ENCODE measurements at places on chromosomes 7 and 10.

GRCh38 chr7:97845622-97846203, 26.5 kb downstream of the ASNS start:
- DNase-seq = peak; percentile 19

DNA sequence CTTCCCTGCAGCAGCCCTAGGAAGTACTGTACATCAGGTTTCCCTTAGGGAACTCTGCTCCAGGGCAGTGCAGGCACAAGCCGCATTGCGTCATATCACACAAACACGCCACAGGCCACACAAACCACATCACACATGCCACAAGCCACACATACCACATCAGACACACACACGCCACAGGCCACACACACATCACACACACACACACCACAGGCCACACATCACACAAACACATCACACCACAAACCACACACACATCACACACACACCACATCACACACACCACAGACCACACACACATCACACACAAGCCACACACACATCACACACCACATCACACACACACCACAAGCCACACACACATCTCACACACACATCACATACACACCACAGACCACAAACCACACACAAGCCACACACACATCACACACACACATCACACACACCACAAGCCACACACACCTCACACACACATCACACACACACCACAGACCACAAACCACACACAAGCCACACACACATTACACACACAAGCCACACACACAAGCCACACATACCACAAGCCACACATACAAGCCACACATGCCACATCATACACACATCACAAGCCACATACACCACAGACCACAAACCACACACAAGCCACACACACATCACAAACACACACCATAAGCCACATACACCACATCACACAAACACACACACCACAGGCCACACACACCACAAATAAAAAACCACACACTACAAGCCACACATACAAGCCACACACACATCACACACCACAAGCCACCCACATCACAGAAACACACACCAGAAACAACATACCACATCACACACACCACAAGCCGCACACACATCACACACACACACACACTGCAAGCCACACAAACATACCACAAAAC, 53.4 kb downstream of the TMEM209 start:
- DNase-seq = no peak

DNA sequence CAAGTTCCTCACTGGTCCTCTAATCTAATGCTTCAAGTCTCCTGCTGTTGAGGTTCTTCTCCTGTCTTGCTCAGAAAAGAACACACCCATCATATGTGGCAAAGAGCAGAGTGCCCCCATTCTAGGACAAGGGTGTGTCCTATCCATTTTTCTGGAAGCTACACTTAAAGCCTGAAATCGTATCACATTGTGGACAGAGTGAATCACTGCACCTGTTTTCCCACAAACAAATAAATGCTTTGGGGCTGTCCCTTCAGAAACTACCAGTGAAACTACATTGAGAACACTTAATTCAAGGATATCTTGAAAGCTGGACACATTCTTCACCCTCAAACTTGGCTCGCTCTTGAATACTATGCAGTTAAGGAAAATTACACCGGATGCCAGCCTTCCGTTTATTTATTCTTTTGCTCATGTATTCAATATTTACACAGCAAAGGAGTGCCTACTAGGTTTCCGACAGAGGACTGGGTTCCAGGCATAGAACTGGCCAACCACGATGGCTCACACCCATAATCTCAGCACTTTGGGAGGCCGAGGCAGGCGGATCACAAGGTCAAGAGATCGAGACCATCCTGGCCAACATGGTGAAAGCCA, 473.0 kb downstream of the GALNT17 start:
- no peak for DNase-seq

DNA sequence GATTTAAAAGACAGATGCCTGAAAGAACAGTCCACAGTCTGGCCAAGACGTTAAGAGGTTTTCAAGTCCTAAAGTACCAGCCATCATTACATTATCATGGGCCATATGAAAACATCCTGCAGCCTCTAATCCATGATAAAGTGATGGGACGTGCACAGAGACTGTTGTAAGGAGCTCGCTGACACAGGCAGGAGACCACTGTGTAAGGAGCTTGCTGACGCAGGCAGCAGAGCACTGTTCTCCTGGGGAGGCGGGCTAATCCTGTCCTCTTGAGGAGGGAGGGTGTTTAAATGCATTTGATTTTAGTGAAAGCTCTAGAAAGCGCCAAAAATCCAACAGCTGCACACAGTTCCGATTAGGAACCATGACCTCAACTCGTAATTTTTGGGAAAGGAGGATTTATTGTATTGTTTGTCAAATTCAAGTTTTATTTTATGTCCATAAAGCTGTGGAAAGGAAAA, 16.9 kb downstream of the SVIL start:
- DNase-seq = no peak

DNA sequence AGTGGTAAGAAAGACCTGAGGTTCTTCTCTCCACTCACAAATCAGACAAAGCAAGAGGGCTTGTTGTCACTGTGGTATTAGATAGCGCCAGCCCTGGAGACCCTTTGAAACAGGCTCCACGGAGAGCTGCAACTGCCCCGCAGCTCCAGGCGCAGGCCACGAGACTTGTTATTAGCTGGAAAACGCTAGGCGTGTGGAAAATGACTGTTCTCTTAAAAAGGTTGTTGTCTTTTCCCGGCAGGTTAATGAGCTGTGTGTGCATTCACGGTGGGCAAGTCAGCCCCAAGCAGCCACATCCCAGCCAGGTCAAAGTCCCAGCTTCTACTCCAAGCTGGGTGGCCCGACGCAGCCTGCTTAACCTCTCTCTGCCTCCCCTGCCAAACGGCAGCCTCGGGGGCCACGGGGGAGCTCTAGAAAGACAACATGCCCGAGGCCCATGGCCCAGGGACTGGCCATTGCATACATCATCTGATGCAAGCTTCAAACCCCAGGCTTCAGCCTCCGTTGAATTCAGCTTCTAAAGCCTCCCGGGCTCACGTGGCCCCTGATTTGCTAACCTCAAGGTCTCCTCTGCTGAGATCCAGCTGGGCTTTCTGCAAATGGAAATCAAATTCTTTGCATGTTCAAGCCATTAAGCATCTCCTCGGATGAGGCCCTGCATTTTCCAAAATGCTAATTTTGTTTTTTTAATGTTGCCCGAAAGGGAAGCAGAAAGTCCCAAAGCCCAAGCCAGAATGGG, 61.3 kb upstream of the DNAAF5 start:
- no peak for DNase-seq

DNA sequence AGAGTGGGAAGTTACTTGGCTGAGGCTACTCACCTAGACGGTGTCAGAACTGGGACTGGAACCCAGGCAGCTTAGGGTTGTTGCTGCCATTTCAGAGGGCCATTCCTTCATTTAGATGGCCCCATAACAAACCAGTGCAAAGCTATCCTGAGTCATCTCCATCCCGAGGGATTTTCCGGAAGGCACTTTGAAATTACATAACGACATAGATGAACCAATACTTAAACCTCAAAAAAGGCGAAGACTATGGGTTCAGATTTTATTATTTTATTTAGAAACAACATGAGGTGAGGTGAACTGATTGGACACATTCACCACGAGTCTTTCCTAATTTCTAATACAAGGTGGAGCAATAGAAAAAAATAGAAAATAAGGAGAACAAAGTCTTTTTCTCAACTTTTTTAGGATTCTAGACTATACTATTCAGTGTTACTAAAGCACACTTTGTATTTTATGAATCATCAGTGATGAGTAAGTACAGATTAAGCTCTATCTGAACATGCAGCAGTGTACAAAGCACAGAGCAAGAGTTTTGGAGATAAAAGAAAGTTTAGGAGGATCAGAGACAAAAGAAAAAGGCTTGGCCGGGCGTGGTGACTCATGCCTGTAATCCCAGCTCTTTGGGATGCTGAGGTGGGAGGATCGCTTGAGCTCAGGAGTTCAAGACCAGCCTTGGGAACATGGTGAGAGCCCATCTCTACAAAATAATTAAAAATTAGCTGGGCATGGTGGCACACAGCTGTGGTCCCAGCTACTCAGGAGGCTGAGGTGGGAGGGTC, 79.5 kb upstream of the SVIL start:
- no peak for DNase-seq
